ENCODE measurements at places on chromosomes 6 and 20.

- no peak for DNase-seq
Observed at GRCh38 chr6:104632588-104632987, 227.1 kb downstream of the HACE1 start.

DNA sequence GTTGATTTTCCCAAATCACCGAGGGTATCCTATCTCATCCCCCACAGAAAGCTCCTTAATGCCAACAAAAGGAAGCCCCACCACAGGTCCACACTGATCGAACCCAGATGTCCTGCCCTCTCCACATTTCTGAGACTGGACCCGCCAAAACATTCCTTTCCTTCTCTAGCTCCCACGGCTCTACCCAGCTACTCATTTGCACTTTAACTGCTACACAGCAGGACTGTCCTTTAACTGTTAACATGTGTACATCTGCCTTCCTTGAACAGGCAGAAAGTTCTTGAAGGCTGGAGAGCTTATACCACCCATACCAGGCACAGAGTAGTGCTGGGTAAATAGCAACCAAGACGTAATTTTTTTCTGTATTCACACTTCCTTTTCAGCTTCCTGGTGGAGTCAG is 68.6 kb downstream of the TRMT6 start:
- DNase-seq: no peak

GRCh38 chr6:53556986-53557715 is 12.2 kb upstream of the GCLC start:
- no peak for DNase-seq

DNA sequence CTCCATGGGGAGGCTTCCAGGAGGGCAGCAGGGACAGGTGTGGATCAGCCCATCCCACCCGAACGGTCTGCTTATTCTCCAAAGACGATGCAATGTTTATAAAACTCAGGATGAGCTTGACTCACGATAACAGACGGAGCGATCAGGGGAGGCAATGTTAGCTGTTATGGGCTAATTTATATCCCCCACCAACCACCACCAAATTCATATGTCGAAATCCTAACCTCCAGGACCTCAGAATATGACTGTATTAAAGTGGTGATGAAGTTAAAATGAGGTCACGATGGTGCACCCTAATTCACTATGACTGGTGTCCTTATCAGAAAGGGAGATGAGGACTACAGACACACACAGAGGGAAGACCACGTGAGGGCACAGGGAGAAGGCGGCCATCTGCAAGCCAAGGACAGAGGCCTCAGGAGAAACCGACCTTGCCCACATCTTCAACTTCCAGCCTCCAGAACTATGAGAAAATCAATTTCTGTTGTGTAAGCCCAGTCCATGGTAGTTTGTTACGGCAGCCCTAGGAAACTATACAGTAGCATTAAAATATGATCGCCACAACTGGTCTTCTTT is 7.0 kb downstream of the ADTRP start:
- DNase-seq: no peak

GRCh38 chr6:30955367-30956042 is 14.7 kb downstream of the MUCL3 start:
- DNase-seq: peak; percentile 4

DNA sequence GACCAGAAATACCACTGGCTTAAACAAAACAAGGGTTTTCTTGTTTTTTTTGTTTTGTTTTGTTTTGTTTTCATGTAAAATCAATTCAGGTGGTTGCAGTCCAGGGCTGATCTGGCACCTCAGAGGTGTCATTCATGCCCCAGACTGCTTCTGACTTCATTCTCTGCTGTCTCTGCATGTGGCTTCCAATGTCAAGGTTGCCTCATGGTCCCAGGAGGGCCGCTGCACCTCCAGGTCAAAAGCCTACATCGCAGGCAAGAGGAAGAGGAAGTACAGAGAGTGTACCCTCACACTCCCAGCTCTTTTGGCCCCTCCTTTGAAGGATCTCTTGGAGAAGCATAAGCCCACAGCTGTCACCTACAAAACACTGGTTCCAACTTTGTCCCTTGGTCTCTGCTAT is 1.4 kb upstream of the BTN3A1 start:
- DNase-seq: no peak

- no peak for DNase-seq
Observed at GRCh38 chr6:100575921-100576320, 111.2 kb upstream of the SIM1 start.

- DNase-seq: no peak
Observed at GRCh38 chr6:25088513-25088912, 152.8 kb upstream of the RIPOR2 start.

DNA sequence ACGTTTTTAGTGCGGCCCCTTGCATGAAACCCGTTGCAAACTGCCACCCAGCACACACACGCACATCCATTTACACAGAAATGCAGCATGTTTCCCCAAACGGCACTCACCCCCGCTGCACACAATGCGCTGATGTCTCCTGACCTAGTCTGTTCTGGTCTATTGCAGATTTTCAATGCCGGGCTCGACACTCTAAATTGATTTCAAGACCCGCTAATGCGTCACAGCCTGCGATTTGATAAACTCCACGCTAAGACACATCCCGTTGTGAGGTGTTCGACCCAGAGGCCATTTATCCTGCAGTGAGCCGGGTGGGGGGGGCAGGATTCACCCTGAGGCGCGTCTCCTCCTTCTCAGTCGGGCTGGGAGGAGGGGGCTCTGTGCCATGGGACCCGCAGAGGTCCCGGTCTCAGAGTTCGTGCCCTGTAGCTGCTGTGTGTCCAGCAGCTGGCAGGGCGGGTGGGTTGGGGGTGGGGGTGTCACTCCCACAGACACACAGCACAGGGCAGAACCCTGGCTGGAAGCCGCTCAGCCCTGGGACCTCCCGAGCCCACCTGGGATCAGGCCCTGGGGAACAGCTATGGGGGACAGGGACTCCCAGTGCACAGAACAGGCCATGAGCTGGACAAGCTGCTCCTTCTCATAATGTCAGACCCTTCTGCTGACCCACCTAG is 367.9 kb downstream of the PREX1 start:
- DNase-seq: no peak

GRCh38 chr20:42281801-42282200 is 663.6 kb upstream of the CHD6 start:
- no peak for DNase-seq

- no peak for DNase-seq
Observed at GRCh38 chr6:114080891-114081510, 110.1 kb upstream of the HDAC2 start.

DNA sequence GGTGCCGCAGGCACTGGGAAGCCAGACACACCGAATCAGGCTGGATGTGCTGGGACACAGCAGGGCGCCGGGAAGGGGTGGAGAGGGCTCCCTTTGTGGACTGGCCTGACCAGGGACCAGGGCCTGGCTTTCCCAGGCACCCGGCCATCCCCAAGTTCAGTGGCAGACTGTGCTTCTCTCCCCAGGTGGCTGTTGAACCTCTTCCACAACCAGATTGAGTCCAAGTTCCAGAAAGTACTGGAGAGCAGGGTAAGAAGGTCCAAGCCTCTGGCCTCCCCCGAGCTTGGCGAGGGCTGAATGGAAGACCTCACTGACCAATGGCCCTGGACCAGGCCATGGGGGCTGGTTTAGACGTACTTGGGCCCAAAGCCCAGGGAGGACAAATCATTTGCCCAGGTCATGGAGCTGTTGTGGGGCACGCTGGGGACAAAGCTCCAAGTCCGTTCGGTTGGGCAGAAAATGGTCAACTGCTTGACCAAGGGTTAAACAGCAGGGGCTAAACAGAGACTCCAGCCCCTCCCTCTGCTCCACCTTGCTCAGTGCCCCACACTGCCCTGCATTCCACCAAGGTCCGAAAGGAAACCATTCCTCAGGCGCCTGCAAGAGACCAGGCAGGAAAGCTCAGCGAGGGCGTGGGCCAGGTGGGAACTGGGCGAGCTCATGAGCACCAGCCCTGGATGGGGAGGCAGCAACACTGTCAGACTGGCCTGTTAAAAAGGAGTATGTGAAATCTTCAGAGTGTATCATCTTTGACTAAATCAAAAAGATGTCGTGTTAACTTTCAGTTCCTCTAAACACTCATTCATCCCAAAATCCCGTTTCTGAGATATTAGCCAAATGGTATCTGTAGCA is 9.1 kb downstream of the LBP start:
- DNase-seq: no peak

DNA sequence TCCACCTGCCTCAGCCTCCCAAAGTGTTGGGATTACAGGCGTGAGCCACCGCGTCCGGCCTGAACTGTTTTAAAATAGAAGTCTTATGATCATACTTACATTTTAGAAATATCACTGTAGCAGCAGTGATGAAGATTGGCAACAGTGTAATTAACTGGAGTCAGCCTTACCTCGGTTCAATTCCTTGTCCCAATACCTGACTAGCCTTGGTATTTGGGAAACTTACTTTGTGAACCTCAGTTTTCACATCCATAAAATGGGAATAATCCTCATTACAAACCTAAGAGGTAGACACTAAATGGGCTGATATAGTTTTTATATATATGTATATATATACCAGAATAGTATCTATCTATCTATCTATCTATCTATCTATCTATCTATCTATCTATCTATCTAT is 19.3 kb downstream of the PHF20 start:
- no peak for DNase-seq

GRCh38 chr6:112029045-112029822 is 24.7 kb upstream of the CCN6 start:
- DNase-seq: no peak

DNA sequence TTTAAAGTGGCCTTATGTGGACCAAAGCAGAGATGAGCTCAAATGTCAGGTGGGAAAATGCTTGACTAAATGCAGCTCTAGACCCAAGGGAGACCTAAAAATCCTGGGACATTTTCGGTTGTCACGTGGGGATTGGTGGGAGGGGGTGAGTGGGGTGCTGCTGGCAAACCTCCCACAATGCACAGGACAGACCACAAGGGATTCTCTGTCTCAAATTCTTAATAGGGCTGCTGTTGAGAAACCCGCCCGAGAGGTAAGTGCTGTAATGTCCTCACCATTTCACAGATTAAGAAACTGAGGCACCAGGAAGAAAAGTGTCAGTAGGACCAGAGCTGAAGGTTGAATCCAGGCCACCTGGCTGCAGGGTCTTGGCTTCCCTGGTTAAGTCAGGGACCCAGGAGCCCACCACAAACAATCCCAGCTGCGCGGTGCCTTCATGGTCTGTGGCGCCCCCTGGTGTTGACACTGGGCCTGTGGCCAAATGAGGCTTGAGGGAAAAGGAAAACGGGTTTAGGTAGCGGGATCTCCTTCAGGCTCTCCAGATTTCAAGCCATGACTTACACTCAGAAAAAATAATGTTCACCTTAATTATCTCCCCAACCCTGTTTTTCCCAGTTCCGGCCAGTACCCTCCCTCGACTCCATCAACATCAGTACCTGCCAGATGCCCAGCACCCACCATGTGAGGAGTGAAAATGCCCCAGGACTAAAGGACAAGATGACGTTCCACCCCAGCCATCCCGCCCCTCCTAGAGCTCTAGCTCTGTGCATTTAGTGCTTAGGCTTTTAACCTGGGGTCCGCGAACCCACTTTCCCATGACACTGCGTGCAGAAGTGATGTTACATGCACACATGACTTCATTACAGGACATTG is 7.2 kb downstream of the HLA-G start:
- no peak for DNase-seq

DNA sequence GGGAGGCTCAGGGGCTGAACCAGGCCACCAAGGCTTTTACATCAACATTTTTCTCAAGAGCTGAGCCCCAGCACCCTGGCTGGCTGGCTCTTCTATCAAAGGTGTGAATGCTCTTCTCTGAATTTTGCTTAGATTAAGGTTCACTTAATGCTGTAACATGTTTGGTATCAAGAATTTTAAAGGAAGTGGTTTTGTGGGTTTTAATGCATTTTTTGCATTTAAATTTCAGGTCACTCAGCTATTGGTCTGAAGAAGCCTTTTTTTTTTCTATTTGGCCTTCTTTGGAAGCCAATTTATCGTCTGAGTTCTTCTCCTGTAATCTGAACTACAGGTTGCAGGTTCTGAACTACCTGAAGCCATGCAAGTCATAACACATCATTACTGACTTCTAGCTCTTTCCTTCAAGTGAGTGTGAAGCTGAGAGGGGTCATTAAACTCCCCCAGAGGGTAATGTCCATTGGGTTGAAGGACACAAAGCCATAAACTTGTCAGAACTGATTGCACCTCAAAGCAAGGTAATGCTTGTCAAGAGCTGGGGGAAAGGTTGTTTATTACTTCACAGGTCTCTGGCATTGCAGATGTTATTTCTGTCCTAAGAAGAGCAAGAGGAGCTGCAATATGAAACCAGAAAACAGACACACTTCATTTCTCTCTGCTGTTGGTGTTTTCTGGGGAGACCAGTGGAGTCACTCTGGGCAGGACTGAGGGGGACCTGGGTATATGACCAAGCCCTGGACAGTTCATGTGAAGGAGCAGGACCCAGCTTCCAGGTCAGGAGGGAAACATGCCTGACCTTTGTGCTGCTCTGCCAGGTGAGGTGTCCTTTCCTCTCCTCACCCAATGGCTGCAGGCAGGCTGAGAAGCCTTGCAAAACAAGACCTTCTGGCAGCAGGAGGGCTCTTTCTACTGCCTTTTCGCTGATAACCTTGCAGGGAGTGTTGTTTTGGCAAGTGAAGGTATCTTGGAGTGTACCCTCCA is 26.1 kb upstream of the NEDD9 start:
- no peak for DNase-seq

GRCh38 chr6:32196682-32197616 is 4.5 kb upstream of the GPSM3 start:
- DNase-seq: peak; percentile 10

- no peak for DNase-seq
Observed at GRCh38 chr20:57904314-57905105, 194.7 kb upstream of the PMEPA1 start.

DNA sequence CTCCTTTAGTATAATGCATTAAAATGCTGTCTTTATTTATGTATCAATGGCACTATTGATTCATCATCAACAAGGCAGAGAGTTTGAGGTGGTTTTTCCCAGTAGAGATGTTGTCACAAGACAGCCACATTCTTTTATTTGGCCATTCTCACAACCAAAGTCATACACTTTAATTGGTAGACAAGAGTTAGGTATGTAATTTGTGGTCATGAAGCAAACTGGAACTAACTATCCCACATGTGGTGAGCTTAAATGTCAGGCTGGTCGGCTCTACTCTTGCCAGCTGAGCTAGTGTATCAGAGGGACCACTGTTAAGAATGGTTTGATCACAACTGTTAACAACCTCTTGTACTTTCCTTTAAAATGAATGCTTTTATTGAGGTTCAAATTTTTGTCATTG is 714.6 kb downstream of the CD109 start:
- DNase-seq: no peak

GRCh38 chr6:131231891-131232290 is 96.6 kb downstream of the AKAP7 start:
- DNase-seq: no peak
